Neural crest cell (in vitro differentiated cells): ENCODE measurements at places on chromosomes 3 and 15. TPM values are rescaled to one million over a fixed set of nuclear protein-coding genes. Genes with fewer than 3 reads are reported as not detected.

MELTF gene
- total RNA-seq: 3.9 and 4.1 TPM in 2 replicates

TF gene
- 0.98 and 1.6 TPM in 2 replicates for total RNA-seq

SH3GL3 gene
- 0.91 and 1.4 TPM in 2 replicates for total RNA-seq

IQCF6 gene
- total RNA-seq: not detected in 2 replicates

AADAC gene
- not detected in 2 replicates for total RNA-seq

GRAMD1C gene
- total RNA-seq: 1.6 and 2.4 TPM in 2 replicates

PPP1R14D gene
- total RNA-seq: not detected in 2 replicates

SH2D7 gene
- total RNA-seq: not detected in 2 replicates

MORF4L1 gene
- total RNA-seq: 472 and 478 TPM in 2 replicates

INKA1 gene
- total RNA-seq: 15.5 and 17.3 TPM in 2 replicates

AGTR1 gene
- total RNA-seq: 2.1 and 2.3 TPM in 2 replicates

GTF2A2 gene
- 125 and 143 TPM in 2 replicates for total RNA-seq
